ENCODE measurements at places on chromosomes 5 and 9.

DNA sequence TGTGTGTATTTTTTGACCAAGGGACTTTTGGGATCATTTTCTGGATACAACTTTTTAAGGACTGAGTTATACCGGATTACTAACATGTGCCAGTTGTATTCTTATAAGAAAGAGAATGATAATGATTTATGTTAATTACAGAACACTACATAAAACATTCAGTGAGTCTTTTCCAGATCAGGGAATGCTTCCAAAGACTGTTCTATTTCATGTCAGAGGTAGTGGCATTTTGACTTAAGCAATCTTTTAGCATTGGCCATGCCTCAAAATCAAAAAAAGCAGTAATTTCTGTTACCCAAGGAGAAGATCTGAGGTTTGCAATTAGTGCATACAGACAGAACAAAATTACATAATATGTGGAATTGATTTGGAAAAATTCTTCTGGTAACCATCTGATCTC lies 413.0 kb upstream of the CDH9 start:
- no peak for DNase-seq

- no peak for DNase-seq
These were observed 33.9 kb upstream of the JMY start for GRCh38 chr5:79202076-79202475.

DNA sequence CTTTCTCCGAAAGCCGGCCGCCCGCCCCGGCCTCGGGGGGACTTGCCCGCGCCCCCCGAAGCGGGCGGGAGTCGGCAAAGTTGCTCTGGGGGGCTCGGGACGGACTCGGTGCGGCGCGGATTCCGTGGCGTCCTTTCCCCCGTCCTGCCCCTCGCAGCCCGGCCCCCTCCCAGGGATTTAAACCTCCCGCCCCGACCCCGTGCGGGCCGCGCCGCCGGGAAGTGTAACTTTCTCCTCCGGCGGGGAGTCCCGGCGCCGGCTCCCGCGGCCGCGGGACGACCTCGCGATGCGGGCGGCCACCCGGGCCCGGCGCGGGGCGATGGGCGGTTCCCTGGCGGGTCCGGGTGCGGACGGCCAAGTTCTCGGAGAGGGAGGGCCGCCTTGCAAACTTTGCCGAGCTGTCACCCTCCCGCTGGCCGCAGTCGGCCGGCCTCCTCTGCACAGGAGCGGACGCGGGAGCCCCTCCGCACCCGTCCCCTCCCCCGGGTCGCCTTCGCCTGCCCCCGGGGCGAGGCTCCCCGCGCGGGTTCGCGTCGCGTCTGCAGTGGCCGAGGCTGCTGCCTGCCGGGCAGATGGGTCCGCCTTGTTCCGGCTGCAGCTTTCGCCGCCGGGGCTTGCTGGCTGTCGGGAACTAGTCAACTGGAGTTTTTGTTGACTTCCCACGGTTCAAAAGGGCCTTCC lies 732 bp downstream of the PBX3 start:
- no peak for DNase-seq

DNA sequence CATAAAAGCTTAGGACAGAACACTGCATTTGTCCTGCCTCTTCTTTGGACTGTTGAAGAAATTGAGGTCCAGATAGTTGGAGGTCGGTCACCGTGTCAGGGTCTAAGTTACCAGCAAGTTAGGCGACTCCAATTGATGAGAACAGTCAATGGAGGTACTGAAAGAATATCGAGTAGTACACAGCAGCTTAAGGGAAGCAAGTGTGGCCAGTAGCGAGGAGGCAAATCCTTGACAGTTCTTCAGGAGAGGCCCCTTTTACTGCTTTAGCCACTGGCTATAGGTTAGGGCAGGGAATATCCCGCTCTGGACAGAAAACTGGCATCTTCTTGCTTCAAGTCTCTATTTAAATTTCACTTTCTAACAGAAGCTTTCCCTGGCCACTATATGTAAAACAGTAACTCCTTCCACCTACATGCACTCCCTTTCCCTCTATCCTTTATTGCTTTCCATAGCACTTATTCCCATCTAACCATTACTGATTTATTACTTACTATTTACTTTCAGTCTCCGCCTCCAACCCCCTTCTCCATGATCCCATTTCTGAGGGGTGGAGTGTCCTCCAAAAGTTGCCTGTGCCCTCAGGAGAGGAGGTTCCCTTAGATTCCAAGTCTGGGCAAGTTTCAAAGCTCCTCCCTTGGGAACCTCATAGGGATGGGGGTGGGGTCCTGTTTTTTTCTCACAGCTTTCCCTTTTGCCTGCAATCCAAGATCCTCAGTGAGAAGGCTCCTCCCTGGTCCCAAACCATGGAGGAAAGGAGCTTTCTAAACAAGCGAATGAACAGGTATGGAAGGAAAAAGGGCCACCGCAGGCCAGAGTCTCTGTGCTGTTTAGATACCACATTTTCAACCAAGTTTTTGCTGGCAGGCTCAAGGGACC lies 4.1 kb upstream of the PRDM6 start:
- DNase-seq = no peak

DNA sequence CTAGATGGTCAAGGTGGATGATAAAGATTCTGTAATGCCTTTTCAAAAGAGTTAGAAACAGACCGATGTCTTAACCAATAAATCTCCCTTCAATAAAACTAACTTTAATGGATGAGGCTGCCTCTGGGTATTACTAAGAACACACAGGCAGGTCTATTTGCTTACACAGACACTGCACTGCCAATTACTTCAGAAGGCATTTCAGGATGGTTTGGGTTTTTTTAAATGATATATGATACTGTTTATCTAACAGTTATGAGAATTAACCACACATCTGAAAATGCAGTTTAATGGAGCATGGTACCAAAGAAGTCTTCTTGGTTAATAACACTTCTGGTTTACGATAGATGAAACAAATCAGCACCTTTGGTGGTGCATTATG lies 367.9 kb upstream of the GRAMD2B start:
- DNase-seq = no peak

GRCh38 chr5:58412081-58412480 lies 47.8 kb downstream of the PLK2 start:
- DNase-seq = no peak

DNA sequence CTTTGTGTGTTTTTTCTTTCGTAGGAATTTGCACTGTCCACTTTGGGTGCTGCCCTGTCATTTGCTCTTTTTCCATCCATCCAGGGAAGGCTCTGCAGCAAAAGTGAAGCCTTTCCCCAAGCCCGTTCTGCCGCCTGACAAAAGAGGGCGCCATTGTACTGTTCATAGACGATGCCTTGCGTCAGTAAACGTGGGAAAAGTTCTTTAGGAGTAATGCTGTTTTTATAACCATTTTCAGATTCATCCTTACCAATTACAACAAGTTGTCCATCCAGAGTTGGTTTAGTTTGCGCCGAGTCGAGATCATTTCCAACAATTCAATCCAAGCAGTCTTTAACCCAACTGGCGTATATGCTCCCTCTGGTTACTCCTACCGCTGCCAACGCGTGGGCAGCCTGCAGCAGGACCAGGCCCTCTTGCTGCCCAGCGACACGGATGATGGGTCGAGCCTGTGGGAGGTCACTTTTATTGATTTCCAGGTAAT lies 34.3 kb upstream of the RPS23 start:
- no peak for DNase-seq

DNA sequence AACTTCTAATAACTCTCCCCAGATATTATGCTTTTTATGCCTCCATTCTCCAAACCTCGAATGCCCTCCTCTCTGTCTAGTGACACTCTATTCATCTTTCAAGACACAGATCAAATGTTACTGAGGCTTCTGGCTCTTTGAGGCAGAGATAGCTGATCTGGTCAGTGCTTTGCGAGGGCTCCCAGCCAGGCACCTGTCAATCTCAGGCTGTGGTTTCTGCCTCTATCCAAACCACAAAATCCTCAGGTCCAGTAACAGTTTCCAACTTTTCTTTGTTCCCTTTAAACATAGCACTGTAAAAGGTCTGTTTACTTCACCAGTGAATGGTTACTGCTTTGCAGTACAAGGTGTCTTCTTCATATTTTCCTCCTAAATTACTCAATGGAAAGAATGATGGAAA lies 11.5 kb upstream of the STK32A start:
- no peak for DNase-seq

DNA sequence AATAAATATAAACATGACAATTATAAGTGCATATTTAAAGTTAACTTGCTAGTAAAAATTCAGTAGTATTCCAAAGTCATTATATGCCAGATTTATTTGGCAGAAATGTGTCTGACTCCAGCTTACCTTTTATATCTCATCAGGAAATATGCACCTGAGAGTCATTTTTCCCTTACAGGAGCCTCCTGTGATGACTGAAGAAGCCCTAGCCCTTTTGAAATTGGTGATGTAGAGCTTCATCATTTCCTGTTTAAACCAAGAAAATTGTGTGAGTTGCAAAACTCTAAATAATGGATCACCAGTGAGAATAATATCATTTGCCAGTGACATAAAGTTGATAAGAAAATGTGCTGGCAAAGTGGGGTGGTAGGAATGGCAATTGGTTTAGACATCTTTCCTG lies 42.1 kb upstream of the CTNND2 start:
- DNase-seq = no peak

DNA sequence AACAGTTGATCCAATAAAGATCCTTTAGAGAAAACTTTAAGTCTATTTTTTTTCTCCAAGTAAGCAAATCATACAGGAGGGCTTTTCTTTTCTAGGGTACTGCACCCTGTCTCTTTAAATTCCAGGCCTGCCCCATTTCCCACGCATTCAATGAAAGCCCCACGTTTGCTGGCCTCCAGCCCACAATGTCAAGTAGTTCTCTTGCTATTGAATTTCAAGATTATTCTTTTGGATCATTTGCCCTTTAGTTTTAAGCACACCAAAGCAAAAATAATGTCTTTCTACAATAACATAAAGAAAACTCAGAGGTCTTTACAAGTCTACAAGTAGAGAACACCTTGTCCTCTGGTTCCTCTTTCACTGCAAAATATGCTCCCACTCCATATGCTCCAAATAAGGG lies 15.6 kb downstream of the MLLT3 start:
- no peak for DNase-seq

DNA sequence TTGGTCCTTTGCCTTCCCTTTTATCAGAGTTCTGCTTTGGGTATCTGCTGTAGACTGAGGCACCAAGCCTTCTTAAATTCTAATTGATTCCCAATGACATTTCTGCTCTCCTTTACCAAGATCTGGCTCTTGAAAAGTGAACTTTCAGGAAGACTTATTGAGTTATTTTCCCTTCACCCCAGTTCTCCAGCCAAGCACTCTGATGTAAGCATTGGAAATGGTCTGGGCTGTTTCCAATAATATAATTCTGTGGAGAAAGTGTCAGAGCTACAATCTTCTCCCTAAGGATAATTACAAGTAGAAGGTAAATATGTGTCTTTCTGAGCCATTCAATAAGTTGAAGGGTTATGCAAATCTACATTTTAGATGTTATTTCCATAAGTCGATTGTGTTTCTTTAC lies 30.8 kb downstream of the BTF3 start:
- DNase-seq = no peak

DNA sequence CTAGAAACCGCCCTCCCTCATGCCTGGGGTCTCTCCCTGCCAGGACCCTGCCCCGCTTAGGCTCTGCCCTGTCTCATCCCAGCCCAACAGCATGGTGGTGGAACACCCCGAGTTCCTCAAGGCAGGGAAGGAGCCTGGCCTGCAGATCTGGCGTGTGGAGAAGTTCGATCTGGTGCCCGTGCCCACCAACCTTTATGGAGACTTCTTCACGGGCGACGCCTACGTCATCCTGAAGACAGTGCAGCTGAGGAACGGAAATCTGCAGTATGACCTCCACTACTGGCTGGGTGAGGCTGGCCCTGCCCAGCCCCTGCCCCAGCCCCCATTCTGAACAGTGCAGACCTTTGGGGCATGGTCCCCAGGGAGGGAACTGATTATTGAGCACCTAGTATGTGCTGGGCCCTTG lies 33.9 kb downstream of the GSN start:
- DNase-seq = no peak

DNA sequence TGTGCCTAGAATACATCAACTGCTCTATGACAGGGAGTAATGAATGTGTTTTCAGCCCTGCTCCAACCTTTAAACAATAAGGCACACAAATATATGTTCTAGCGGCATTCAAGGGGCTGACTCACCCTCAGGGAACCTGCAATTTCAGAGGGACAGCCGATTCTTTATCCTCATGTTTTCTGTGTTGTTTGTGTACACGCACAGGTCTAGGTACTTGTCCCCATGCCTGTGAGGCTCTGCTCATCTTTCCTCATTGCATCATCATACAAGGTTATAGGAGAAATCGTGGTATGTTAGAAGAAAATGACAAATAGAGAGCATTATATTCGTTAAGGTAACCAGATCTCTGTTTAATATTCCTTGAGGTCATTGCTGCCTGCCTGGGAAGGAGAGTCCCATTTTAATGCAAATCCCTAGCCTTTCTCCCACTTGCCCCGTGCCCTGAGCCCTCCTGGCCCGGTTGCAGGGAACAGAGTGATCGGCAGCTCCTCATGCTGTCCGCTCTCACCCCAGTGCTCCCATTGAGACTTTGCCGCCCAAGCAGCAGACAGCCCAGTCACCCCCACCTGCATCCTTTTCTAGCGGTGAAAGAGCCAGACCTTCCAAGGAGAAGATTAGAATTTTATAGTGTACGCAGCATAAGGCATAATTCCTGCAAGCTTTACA lies 14.6 kb downstream of the MAP1B start:
- DNase-seq = no peak

DNA sequence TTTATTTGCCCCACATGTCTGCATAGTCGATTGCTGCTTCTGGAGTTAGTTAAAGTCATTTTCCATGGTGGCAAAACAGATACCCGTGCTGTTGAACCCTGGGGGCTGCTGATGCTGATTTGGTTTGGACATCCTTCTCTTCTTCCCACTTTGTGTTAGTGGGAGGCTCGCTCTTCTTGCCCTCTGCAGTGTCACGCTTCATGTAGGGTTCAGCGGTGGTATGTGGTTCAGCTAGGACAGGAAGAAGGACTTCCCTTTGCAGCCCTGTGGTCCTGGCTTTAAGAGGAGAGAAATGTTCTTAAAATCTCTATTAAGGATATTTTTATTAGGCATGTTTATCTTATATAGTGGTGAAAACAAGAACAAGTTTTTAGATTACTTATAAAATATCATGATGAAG lies 36.2 kb downstream of the SLC36A1 start:
- no peak for DNase-seq

DNA sequence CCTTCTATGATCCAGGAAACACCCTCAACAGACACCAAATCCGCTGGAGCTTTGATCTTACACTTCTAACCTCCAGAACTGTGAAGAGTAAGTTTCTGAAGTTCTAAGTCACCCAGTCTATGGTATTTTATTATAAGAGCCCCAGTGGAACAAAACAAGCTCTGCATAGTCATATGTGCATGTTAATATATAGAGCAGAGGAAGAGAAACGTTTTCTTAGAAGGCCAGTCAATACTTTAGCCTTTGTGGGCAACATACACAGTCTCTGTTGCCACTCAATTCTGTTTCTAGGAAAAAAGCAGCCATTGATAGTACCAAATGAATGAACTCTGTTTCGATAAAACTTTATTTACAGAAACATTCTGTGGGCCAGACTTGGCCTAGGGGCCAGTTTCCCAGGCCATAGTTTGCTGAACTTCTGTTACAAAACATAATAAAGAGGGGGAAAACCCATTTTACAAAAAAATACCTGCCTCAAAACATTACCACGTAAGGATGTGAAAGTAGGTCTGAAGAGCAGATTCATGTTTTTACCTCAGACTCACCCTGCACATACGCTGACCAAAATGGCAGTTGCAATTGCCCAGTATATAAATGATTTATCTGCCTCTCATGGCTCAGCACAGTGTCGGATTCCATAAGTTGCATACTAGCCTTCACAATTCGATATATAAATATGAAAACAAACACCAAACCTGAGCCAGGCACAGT lies 350.5 kb downstream of the SLIT3 start:
- DNase-seq = no peak
